Cerebellar nuclear complex (tissue), 1 donor: ENCODE measurements at places on chromosomes 12 and 14.

- DNase-seq: no peak
Observed at GRCh38 chr12:67649261-67649569, 670 bp downstream of the DYRK2 start.

GRCh38 chr12:10227648-10228047 lies 15.0 kb downstream of the GABARAPL1 start:
- DNase-seq: no peak

DNA sequence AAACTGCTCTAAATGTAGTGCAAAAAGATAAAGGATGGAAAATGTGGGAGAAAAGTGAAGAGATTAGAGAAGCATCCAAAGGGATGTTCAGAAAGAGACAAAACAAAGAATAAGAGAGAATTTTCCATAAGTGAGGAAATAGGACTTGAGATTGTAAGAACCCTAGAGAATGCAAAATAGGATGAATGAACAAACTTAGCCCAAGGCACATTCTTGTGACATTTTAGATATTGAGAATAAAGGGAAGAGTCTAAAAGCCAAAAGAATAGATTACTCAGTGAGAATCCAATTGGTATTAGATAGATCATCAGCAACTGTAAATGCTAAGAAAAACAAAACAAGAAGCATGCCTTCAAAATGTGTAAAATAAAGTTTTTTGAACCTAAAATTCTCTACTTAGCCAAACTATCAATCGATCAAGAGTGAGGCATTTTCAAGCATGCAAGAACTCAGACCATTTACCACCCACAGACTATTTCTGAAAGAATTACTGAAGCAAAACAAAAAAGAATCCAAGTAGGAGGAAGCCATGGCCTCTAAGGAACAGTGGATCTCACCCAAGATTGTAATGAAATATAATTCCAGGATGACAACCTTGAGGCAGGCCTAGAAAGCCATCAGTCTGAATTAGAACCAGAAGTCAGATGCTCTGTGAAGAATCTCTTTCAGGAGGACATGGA lies 33.5 kb downstream of the DYRK2 start:
- DNase-seq: no peak

DNA sequence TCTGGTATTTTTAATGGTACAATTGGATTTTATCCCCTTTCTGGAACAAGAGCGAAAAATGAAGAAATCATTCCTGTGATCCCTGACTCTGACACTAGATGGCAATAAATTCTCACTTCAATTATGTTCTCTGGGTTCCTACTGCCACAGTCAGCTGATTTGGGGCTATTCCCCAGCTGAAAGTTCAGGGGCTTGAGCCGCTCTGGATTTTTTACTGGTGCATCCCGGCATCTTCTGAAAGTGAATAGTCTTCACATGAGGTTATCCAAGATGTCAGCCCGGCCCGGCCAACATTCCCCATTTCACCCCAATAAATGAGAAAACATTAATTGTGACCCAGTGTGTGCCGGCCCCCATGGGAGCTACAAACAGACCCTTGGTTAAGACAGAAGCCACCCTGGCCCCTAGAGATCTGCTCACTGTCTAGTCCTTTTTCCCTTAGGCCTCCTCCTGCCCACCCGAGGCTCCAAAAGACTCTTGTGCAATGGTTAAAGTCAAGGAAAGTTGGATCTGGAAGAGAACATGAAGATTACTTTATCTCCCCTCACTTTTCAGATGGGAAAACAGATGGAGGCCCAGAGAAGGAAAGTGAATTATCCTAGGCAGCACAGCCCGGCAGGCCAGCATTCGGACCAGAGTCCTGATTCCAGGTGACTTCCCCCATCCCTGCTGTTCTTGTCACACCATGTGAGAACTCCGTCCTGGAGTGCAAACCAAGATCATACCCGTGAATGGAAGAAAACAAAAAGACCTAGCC lies 20.8 kb downstream of the CKAP4 start:
- no peak for DNase-seq

GRCh38 chr14:96564389-96564788 lies 62.2 kb downstream of the PAPOLA start:
- DNase-seq: no peak

DNA sequence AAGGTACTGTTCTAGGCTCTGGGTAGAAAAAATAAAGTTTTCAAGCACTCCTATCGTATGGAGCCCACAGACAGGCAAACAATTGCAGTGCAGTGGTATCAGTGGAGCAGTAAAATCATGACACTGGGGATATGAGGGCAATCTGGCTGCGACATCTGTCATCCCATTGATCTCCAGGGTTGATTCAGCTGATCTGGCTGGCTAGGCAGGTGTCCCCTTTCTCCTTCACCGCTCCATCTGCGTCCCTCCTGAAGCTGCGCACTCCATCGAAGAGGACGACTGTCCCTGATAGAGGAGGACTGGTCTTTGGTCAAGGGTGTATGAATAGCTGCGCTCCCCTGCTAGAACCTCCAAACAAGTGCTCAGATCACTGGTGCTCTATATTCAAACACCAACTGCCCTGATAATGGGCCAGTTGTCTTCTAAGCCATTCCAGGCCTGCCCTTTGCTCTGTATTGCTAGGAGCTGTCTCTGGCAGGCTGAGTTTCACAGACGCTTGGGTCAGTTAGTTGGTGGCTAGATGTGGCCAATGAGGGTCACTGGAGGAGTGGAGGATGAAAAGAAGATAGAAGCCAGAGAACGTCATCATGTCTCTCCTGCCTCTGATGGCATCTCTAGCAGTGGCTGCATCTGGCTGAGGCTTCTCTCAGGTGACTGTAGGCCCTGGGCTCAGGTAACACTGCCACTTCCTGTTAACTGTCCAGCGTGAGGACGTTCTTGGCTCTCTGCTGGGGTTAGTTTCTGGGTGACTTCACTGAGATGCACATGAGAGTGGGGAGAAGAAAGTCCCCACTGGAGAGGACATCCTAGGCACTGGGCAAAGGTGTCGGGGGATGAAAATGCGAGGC lies 205.0 kb upstream of the FOXN3 start:
- DNase-seq: no peak

DNA sequence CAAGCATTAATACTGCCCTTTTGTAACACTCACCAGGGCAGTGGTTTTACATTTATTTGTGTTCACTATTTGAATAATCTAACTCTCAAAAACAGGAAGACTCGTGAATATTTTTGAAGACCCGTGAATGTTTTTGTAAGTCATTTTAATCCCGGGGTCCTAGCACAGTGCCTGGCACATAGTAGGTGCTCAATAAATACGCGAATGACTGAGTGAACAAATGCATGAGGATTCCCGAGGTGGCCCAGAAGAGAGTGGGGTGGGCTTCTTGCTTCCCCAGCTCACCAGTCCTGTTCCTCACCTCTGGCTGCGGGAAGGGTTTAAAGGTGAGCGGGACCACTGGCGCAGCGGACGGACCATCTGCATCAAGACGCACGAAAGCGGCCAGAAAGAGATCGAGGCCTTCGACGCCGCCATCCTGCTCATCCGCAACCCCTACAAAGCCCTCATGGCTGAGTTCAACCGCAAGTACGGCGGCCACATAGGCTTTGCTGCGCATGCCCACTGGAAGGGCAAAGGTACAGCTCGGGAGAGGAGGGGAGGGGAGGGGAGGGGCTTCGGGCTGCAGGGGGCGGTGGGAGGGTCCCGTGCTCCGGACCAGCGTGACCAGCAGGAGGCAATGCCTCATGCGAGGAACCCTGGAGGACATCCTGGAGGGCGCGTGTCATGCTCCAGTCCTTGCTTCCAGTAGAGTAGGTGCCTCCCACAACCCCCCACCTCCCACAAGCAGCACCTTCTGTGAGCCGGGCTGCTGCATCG lies 98.9 kb downstream of the CMKLR1 start:
- DNase-seq: no peak

DNA sequence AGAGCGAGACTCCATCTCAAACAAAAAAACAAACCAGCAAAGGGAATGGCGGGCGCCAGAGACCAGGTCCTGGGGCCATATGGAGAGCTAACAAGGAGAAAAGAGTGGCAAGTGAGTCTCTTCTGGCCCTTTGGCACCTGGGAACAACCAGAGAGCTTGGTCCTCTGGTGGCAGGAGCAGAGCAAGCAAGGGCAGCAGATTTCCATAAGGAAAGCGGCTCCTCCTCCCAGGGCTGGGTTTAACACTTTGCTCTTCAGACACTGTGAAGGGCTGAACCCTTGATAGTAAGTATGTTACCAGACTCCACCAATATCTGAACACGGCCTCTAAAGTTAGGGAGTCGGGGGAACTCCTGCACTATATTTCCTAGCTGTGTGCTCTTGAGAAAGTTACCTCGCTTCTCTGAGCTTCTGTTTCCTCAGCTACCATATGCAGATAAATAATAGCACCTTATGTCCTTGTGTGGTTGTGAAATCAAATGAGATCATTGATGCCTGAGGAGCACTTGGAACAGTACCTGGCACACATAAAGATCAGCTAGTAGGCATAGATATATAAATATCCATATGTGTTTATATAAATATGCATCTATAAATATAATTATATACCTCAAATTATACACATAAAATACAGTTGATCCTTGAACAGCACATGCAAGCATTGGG lies 33.4 kb upstream of the PLEKHG6 start:
- DNase-seq: no peak

DNA sequence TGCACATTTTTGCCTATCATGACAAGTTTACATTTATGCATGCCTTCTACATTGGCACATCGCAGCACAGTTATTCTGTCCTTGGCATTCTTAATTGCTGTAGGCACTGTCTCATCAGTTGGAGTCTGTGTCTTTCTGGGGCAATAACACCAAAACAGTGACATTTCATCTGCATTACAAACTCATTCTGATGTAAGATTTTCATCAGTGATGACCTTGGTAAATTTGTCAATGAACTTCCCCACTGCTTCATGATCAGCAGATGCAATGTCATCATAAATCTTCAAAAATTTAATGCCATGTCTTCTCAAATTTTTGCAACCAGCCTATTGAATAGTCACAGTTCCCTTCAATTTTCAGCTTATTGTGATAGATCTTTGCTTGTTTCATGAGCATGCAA lies 85.5 kb downstream of the CAPZA3 start:
- no peak for DNase-seq

- no peak for DNase-seq
Observed at GRCh38 chr12:57248934-57249742, 1.8 kb downstream of the STAC3 start.

- no peak for DNase-seq
Observed at GRCh38 chr12:3770891-3771290, 18.0 kb upstream of the CRACR2A start.

DNA sequence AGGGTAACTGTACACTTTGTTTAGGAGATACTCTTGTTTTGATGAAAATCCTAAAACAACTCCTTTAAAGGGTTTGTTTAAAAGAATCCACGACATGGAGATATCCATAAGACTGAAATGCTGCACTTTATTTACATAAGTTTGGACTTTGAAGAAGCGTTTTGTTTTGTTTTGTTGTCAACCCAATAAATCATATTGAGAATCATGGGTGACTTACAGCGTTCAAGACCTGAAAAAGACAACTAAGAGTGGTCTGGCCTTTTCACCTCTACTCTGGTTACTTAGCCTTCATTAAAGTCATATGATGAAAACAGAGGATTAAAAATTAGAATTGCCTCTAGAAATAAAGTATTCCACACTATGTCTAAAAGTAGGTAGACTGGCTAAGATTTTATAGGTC lies 234.8 kb downstream of the ADAMTS20 start:
- no peak for DNase-seq

DNA sequence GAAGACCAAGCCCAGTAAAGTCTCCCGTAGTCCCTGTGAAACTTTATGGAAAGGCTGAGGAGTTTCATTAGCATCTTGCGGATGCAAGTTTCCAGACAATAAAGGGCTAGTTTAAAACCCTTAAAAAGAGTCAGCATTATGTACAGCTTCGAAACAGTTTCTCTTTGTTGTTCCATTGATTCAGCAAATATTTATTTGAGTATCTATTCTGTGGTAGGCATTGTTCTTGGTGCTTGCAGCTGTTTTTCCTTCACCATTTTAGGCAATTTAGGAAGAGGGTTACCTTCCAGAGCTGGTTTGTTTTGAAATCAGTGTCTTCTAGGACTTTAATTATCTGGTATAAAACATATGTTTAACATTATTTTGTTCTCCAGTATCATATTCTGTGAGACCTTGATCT lies 1.5 kb downstream of the SLIRP start:
- DNase-seq: no peak

- no peak for DNase-seq
Observed at GRCh38 chr12:124545508-124546418, 21.6 kb downstream of the NCOR2 start.

DNA sequence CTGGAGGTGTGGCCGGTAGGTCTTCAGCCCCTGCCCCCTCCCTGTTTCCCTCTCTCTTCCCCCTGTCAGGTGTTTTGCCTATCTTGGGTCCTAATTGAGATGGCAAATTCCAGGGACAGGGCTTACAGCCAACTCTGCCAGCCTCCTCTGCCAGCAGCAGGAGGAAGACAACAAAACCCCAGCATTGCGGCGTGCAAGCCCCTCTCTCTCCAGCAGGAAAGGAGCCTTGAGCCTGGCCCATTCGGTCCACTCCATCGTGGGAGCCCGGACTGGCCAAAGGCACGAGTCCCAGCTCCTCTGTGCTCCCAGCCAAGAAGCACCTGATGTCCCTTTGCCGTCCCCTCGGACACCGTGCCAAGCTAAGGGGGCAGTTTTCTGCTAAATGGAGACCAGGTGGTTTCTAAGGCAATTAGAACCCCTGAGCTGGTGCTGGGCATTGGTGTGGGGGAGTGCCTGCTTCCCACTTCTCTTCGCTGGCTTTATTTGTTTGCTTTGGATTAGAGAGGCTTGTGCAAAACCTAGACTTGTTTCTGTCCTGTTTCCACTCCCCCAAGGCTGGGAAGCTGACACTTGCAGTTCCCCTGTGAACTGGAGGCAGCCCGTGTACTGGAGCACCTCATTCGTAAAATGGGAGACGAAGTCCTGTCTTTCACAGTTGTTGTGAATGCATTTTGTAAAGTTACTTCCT lies 57.1 kb upstream of the LHX5 start:
- no peak for DNase-seq

GRCh38 chr14:96176811-96177211 lies 27.8 kb upstream of the BDKRB2 start:
- no peak for DNase-seq

DNA sequence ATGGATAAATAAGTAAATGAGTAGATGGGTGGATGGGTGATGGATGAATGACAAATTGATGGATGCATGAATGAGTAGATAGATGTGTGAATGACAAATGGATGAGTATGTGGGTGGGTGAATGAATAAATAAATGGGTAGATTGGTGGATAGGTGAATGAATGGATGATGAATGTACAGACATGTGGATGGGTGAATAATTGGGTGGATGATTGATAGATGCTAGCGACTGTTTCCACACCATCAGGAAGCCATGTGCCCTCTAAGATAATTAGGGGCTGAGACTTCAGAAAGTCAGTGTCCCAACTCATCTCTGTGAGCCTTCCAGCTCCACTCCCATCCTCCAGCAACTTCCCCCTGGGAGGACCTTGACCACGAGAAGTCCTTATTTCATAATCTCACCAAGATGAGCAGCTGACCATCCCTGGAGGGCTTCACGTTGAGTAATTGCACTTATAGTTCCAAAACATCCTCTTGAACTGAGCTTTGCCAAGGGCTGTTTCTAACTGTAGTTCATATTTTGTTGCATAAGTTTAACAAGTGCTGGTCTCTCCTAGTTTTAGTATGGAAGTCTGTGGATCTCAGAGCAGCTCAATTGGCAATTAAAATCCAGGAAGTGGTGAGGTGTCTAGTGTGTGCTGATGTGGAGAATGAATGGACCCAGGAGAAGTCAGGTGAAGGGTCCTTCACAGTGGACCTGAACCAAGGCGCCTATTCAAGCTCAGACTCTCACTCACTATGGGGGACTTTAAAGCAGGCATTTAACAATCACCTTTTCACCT lies 295.7 kb downstream of the ADGRD1 start:
- no peak for DNase-seq
